A549 treated with DMSO at 1 μM for 4 hours (cell line): ENCODE measurements at places on chromosomes 6 and 20. TPM values are rescaled to one million over a fixed set of nuclear protein-coding genes. Genes with fewer than 3 reads are reported as not detected.

Gene ID4
- 1.2 to 2.4 TPM (median 1.9 TPM) in 5 replicates for total RNA-seq

Gene AGER
- total RNA-seq: 1.4 to 2.3 TPM (median 2.1 TPM) in 5 replicates

Gene DNAH8
- not detected in 5 replicates for total RNA-seq

Gene KCNK17
- not detected in 5 replicates for total RNA-seq

Gene RIPOR2
- not detected in 5 replicates for total RNA-seq

Gene HCRTR2
- total RNA-seq: not detected in 5 replicates
